ENCODE measurements at places on chromosomes 5 and 9. TPM values are rescaled to one million over a fixed set of nuclear protein-coding genes. Genes with fewer than 3 reads are reported as not detected.

WHRN gene
- total RNA-seq: 3.9 TPM

ST8SIA4 gene
- 15.6 TPM for total RNA-seq

F12 gene
- total RNA-seq: not detected

GARNL3 gene
- 162 TPM for total RNA-seq

GRCh38 chr5:94815313-94816039 is 197.0 kb downstream of the SLF1 start:
- no peak for DNase-seq

GRCh38 chr9:105608721-105609598 is 51.0 kb downstream of the FKTN start:
- no peak for DNase-seq

DNA sequence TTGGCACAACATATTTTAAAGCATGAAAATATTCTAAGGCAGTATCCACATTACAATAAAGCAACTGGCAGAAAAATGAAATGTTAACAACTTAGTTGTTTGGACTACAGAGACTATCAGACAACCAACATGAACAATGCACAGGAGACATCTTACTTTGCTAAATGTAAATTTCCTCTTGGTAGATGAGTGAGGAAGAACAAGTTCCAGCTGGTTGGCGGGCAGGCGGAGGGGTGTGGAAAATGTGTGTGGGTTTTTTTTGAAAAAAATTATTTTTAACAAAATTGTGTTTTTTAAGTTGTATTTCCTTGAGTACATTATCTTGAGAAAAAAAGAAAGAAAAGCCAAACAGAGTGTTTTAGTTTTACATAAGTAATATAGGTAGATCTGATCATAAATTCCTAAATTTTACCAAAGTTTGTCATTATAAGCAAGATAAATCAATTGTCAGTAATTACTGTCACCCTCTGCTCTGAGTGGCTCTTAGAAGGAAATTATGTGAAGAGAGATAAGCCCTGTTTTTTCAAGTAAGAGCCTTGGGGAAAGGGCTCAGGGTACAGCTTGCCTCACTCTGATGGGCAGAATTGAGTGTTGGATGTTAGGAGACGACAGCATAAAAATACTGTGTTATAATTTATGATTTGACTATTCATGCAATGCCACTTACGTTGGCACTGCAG is 42.5 kb downstream of the TMEM167A start:
- DNase-seq: no peak
